Effector memory CD8-positive, alpha-beta T cell (primary cell): ENCODE measurements at places on chromosomes 4 and X.

GRCh38 chrX:47484885-47485284 lies 1.9 kb upstream of the ZNF41 start:
- DNase-seq: no peak

- DNase-seq: no peak
These were observed 465.1 kb upstream of the GALNTL6 start for GRCh38 chr4:171348090-171348489.

- DNase-seq: no peak
These were observed 93.7 kb downstream of the FRYL start for GRCh38 chr4:48686369-48686768.

DNA sequence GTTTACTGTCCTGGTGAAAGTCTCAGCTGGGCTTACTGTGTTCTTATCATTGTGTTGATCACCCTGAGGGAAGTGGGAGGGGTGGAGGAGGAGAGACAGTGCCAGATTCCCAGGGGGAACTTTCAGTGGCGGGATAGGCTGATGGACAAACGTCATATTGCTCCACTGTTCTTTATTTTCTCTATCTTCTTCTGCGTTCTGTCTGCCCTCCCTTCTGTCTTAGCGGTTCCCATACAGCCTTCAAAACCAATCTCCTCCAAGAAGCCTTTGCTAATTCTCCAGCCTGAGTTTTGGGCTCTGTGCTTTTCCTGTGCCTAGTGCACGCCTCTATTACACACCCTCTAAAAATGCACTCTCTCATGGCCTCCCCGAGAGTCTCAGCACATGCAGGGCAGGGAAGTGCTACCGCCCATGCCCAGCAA lies 448.7 kb upstream of the FAT1 start:
- no peak for DNase-seq

GRCh38 chrX:16319929-16320328 lies 152.6 kb downstream of the MAGEB17 start:
- DNase-seq: no peak

DNA sequence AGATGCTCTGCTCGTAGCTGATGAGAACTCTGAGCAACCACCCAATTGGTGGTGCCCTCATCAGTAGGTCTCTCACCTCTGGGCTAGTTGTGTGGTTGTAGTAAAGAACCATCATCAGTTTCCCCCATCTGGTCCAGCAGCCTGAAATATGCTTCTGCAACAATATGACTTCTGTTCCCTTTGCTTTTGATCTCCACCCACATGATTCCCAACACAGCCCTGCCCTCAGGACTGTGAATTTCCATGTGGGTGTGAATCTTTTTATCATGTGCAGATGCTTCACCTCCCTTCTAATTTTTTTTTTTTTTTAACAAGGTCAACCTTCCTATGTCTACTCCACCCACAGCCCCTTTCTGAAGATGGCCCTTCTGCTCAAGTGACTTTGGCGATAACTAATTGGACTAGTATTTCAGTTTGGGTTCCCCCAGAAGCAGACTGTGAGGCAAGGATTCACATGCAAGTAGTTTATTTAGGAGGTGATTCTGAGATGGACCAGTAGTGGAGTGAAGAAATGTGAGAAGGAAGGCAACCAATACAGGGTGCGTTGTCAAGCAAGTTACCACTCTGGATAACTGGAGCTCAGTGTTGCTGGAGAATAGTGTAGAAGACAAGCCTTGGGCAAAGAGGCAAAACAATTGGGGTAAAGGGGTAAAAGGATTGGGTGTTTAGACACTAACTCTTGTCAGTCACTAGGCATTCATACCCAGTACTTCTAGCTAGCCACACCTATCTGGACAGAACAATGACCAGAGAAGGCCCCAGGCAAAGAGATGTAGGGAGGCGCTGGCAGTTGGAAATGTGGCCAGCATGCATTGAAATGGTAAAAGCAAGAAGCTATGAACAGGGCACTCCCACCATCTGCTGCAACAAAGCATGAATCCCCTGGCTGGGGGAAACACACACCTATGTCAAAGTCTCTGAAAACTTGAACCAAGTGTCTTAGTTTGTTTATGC lies 466.2 kb downstream of the BCOR start:
- no peak for DNase-seq

GRCh38 chr4:136909626-136910025 lies 622.7 kb downstream of the PCDH18 start:
- DNase-seq: no peak

- no peak for DNase-seq
These were observed 821 bp upstream of the TMEM128 start for GRCh38 chr4:4248885-4249203.

DNA sequence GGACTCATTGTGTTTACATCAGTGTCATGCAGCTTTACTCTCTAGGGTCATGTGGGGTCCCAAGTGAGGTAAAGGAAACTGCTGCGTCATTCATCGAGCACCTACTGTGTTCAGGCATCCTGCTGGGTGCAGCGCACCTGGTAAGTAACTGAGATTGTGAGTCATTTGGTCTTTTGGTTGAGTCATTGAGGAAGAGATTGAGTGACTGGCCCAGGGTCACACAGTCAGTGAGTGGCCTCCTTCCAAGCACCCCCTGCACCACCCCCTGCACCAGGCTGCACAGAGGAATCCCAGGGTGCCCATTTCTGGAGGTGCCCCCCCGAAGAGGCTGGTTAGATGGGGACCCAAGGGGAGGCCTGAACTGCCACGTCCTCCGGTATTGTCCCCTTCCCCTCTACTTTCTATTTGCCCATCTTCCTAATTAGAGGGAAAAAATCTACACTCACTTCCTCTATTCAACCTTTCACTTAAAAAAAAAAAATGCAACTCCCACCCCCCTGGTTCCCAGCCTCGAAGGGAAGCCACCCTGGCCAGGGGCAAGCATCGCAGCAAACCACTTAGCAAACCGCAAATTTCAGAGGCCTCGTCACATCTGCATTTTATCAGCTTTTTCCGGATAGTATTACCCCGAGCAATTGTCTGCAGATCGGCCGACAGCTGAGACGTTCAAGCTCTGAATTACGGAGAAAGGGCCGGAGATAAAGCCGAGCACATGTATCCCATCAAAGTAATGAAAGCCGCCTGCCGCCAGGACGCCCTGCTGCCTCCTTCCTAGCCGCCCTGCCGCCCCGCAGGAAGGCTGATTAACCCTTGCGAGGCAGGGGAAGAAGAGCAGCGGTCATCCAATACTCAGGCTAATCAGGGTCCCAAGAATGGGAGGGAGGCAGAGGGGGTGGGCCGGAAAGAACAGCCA lies 96.3 kb upstream of the MSX1 start:
- DNase-seq: no peak
